ENCODE measurements at places on chromosomes 13 and 19. TPM values are rescaled to one million over a fixed set of nuclear protein-coding genes. Genes with fewer than 3 reads are reported as not detected.

DNA sequence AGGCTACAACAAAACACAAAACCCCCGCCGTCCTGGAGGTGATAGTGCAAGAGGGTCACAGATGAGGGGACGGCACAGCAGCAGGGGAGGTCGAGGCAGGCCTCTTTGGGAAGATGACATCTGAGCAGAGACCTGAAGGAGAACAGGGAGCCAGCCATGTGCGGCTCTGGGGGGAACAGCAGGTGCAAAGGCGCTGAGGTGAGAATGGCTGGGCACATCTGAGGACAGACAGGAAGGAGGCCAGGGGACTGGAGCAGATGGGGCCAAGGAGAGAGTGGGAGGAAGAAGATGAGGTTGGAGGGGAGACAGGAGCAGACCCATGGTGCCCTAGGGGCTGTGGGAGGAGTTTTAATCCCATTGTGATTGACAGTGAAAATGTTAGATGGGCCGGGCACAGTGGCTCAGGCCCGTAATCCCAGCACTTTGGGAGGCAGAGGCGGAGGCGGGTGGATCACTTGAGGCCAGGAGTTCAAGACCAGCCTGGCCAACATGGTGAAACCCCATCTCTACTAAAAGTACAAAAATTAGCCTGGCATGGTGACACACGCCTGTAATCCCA is 1.8 kb upstream of the CKM start:
- H3K4me1 ChIP-seq, result no peaks in the 10 kb centered on the region
- no peak for DNase-seq
- H3K4me3 ChIP-seq, result no peak overlapping the region
- no peaks in the 10 kb centered on the region for H3K27me3 ChIP-seq
- H3K36me3 ChIP-seq, result no peaks in the 10 kb centered on the region

NAT14 gene
- 16.2 TPM for total RNA-seq

- DNase-seq, result peak; percentile 77
- no peaks in the 10 kb centered on the region for H3K4me1 ChIP-seq
- no peak overlapping the region for H3K27ac ChIP-seq
- H3K36me3 ChIP-seq, result no peaks in the 10 kb centered on the region
- H3K27me3 ChIP-seq, result no peaks in the 10 kb centered on the region
These were observed 441.5 kb upstream of the KLF12 start for GRCh38 chr13:74575729-74576125.

NANOS2 gene
- total RNA-seq, result not detected

ANKRD24 gene
- 0.63 TPM for total RNA-seq

DNA sequence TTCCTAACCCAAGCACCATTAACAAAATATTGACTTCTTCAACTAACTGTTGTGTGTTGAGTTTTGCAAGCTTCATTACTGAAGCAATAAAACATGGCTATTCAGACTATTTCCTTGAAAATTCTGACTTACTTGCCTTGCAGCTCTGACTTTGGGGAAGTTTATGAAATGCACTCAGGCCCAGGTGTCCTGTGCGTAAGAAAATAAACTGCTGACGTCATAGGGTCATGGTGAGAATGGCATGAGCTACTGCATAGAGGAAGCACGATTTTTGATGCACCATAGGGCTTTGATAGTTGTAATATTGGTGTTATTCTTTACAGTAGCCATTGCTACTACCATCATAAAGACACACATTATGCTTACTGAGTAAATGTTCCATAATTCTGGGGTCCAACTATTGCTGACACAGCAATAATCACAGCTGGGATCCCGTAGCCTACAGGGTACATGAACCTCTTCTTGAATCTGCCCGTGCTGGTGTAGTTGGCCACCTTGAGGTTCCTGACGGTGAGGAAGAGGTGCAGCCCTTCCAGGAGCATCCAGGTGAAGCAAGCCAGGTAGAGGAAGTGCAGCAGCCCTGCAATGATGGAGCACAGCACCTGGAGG is 57.9 kb downstream of the MBD3L2B start:
- no peaks in the 10 kb centered on the region for H3K4me1 ChIP-seq
- no peak for DNase-seq
- no peak overlapping the region for H3K27ac ChIP-seq
- H3K36me3 ChIP-seq, result no peaks in the 10 kb centered on the region

DNA sequence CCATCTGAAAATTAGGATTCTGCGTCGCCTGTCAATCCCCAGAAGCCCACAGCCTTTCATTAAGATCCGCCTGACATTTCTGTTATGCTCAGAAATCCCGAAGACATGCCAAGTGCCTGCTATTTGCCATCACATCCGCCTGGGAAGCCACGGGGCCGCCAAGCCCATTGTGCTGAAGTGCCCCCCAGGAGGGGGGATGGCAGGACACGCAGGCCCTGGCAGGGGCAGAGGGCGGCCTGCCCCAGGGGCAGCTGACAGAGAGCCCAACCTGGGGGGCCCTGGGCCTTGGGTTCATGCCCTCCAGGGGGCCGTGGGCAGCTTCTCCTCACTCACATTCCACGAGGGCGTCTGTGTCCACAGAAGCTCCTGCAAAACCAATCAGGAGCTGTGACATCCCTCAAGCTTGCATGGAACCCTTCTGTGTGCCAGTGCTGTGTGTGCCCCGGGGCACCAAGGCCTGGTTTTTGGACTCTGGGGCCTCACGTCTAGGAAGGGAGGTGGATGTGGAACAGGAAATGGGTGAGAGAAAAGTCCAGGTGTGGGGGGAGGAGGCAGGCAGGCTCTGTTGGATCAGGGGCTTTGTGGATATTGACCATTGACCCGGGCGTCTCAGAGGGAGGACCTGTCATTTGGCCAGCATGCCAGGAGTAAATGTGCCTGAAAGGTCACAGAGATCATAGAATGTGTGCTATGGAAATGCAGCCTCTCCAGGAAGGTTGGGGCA is 122.9 kb downstream of the URI1 start:
- no peaks in the 10 kb centered on the region for H3K4me1 ChIP-seq
- no peak overlapping the region for H3K27ac ChIP-seq
- H3K36me3 ChIP-seq, result no peaks in the 10 kb centered on the region
- DNase-seq, result no peak

DNA sequence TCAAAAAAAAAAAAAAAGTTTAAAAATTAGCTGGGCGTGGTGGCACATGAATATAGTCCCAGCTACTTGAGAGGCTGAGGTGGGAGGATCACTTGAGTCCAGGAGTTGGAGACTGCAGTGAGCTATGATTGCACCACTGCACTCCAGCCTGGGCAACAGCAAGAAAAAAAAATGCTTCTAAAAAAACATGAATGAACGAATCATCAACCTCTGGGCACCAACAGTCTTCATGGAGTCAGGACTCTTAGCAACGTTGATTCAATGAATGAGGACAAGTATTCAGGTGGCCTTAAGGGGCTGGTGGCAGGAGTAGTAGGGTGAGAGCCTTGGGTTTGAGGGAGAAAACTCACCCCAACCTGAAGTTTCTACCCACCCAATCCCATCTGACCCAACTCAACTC is 20.6 kb upstream of the OLFM2 start:
- DNase-seq, result no peak
- no peaks in the 10 kb centered on the region for H3K36me3 ChIP-seq
- no peaks in the 10 kb centered on the region for H3K4me1 ChIP-seq
- no peak overlapping the region for H3K4me3 ChIP-seq
- no peak overlapping the region for H3K27ac ChIP-seq
- no peaks in the 10 kb centered on the region for H3K27me3 ChIP-seq

- no peak overlapping the region for H3K27ac ChIP-seq
- H3K36me3 ChIP-seq, result no peaks in the 10 kb centered on the region
- no peaks in the 10 kb centered on the region for H3K4me1 ChIP-seq
- DNase-seq, result no peak
These were observed 50.8 kb upstream of the XPO4 start for GRCh38 chr13:20953245-20953931.

DNA sequence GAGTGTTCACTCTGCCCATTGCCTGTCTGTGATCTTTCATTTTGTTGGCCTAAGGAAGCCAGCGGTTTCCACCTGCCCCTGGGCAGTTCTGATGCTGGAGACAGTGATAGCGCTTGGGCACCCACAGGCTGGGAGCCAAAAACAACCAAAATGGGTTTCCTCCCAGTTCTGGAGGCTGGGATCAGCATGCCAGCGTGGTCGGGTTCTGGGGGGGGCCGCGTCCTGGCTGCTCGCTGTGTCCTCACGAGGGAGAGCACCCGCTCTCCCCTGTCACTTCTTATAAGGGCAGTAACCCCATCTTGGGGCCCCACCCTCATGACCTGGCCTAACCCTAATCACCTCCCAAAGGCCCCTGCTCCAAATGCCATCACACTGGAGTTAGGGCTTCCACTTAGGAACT is 67.9 kb downstream of the RAB20 start:
- H3K27ac ChIP-seq, result no peak overlapping the region
- H3K36me3 ChIP-seq, result peaks cover 5% of the 10 kb centered on the region
- peak; percentile 73 for DNase-seq
- H3K4me1 ChIP-seq, result no peaks in the 10 kb centered on the region
- H3K27me3 ChIP-seq, result no peaks in the 10 kb centered on the region

- peaks cover 10% of the 10 kb centered on the region for H3K36me3 ChIP-seq
- H3K27me3 ChIP-seq, result no peaks in the 10 kb centered on the region
- H3K4me1 ChIP-seq, result no peaks in the 10 kb centered on the region
These were observed 2.1 kb downstream of the NUMBL start for GRCh38 chr19:40688309-40688708.

DNA sequence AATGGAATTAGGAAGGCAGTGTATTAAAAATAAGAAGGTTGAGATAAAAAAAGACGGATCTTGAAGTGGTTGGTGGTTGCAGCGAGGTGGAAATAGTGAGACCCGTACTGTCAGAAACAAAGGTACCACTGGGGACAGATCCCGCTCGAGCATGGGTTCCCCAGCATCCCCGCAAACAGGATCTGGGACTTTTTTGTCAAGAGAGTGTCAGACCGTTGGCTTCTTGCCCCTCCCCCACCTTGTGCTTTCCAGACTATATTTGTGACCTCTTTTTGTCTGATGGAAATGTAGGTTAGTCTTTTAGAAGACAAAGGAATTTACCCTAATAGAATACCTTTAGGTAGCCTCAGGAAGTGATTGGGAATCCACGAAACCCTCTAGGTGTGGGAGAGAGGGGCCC is 4.2 kb downstream of the GATAD2A start:
- no peak overlapping the region for H3K27ac ChIP-seq
- peaks cover 4% of the 10 kb centered on the region for H3K4me1 ChIP-seq
- no peaks in the 10 kb centered on the region for H3K27me3 ChIP-seq
- H3K36me3 ChIP-seq, result no peaks in the 10 kb centered on the region
- no peak for DNase-seq
- H3K4me3 ChIP-seq, result no peak overlapping the region

GRCh38 chr19:18590273-18591272 is 2.0 kb downstream of the REX1BD start:
- DNase-seq, result peak; percentile 67
- H3K27me3 ChIP-seq, result no peaks in the 10 kb centered on the region
- no peak overlapping the region for H3K27ac ChIP-seq
- no peaks in the 10 kb centered on the region for H3K4me1 ChIP-seq
- no peak overlapping the region for H3K4me3 ChIP-seq

ICAM3 gene
- 10.1 TPM for total RNA-seq

GRCh38 chr13:98496479-98496791 is 80.5 kb downstream of the STK24 start:
- no peak overlapping the region for H3K27ac ChIP-seq
- no peaks in the 10 kb centered on the region for H3K36me3 ChIP-seq
- no peaks in the 10 kb centered on the region for H3K27me3 ChIP-seq

DIAPH3 gene
- total RNA-seq, result 3.2 TPM

- no peaks in the 10 kb centered on the region for H3K4me1 ChIP-seq
- no peak overlapping the region for H3K27ac ChIP-seq
- no peak for DNase-seq
- H3K27me3 ChIP-seq, result no peaks in the 10 kb centered on the region
- no peaks in the 10 kb centered on the region for H3K36me3 ChIP-seq
- H3K4me3 ChIP-seq, result peak overlapping the region; percentile 74
These were observed 772 bp downstream of the PARP4 start for GRCh38 chr13:24511816-24512196.

GRCh38 chr19:39082745-39083598 is 1.2 kb upstream of the ACP7 start:
- DNase-seq, result no peak
- no peaks in the 10 kb centered on the region for H3K27me3 ChIP-seq
- H3K4me3 ChIP-seq, result no peak overlapping the region
- H3K36me3 ChIP-seq, result no peaks in the 10 kb centered on the region

CGB3 gene
- not detected for total RNA-seq

DNA sequence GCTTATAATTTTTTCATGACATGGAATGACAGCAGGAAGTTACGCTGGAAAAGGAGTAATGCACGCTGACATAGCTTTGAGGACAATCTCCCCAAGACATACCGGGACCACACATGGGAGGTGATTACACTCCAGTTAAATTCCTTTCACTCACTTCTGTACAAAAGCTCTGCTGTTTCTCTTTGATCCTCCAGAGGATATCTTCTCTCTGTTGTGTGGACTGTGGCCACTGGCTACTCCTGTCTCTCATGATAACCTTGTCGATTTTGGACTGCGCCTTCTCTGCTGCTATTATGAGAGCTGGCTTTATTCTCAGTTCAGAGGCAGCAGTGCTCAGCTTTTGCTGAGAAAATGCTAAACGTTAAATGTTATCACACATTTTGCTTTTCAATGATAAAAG is 464.6 kb downstream of the FGF9 start:
- H3K36me3 ChIP-seq, result no peaks in the 10 kb centered on the region
- H3K4me1 ChIP-seq, result no peaks in the 10 kb centered on the region
- no peak for DNase-seq
- no peak overlapping the region for H3K27ac ChIP-seq
- H3K27me3 ChIP-seq, result no peaks in the 10 kb centered on the region

DNA sequence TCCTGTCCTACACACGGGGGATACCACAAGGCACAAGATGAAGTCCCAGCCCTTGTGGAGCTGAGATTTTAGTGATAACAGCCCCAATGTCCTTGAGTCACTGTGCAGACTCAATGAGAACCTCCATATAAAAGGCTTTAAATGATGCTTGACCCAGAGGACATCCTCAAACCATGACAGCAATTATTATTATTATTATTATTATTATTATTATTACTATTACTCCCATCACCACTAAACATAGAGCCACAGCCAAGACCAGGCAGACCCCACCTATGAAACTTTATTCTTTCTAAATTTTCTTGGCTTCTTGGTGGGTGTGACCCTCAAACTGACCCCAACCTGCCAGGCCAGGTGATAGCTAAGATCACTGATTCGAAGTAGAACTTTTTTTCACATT is 11.1 kb downstream of the C19orf47 start:
- no peaks in the 10 kb centered on the region for H3K4me1 ChIP-seq
- no peak overlapping the region for H3K27ac ChIP-seq
- no peak for DNase-seq
- H3K4me3 ChIP-seq, result no peak overlapping the region

SPINT2 gene
- 155 TPM for total RNA-seq

GRCh38 chr13:34588362-34588761 is 353.7 kb upstream of the NBEA start:
- H3K36me3 ChIP-seq, result no peaks in the 10 kb centered on the region
- H3K27me3 ChIP-seq, result no peaks in the 10 kb centered on the region
- H3K4me3 ChIP-seq, result no peak overlapping the region
- no peaks in the 10 kb centered on the region for H3K4me1 ChIP-seq

- H3K36me3 ChIP-seq, result no peaks in the 10 kb centered on the region
- H3K27me3 ChIP-seq, result no peaks in the 10 kb centered on the region
- no peak overlapping the region for H3K4me3 ChIP-seq
- no peaks in the 10 kb centered on the region for H3K4me1 ChIP-seq
- DNase-seq, result no peak
These were observed 111.9 kb downstream of the EFNB2 start for GRCh38 chr13:106423530-106423929.

CYP4F3 gene
- 0.90 TPM for total RNA-seq

C19orf38 gene
- 2.0 TPM for total RNA-seq

- no peaks in the 10 kb centered on the region for H3K4me1 ChIP-seq
- H3K4me3 ChIP-seq, result no peak overlapping the region
- H3K36me3 ChIP-seq, result no peaks in the 10 kb centered on the region
These were observed 39.9 kb downstream of the SIGLEC7 start for GRCh38 chr19:51181913-51182419.
